ENCODE measurements at places on chromosomes 1 and 21. TPM values are rescaled to one million over a fixed set of nuclear protein-coding genes. Genes with fewer than 3 reads are reported as not detected.

SPRR1B gene
- not detected for total RNA-seq

OPTC gene
- total RNA-seq: not detected

INSRR gene
- not detected for total RNA-seq

SNAP47 gene
- 22.5 TPM for total RNA-seq

CD1C gene
- not detected for total RNA-seq

ACTL8 gene
- total RNA-seq: not detected

ZMYND12 gene
- total RNA-seq: not detected

DNA sequence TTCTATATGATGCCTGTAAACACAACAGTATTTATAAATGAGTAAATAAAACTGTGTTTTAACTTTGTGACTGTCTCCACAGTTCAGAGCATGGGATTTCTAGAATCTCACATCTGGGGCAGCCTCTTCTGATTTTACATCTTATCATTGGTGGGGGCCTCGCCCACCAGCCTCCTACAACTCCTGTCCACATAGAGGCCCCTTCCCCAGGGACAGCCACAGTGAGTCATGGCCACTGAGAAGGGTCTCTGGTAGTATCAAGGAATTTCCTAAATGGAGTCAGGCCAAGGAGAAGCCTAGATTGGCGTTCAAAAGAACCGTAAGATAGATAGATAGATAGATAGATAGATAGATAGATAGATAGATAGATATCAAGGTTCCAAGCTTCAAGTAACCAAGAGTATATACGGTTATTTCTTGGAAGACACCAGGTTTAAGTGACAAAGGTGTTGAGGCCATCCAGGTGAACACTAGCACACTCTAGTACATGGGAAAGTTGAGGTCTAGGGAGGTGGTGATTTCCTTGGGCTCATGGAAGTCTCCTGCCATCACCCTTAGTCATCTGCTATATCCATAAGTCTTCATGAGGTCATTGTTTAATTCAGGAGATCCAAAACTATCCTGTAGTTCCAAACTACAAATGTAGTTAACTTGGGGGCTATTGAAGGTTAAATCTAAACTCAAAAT, 121.6 kb downstream of the SYT2 start:
- no peak for DNase-seq

- no peak for DNase-seq
These were observed 11.3 kb upstream of the BMP8B start for GRCh38 chr1:39799770-39800470.

- DNase-seq: no peak
These were observed 397.5 kb downstream of the TGFB2 start for GRCh38 chr1:218742467-218743262.

DNA sequence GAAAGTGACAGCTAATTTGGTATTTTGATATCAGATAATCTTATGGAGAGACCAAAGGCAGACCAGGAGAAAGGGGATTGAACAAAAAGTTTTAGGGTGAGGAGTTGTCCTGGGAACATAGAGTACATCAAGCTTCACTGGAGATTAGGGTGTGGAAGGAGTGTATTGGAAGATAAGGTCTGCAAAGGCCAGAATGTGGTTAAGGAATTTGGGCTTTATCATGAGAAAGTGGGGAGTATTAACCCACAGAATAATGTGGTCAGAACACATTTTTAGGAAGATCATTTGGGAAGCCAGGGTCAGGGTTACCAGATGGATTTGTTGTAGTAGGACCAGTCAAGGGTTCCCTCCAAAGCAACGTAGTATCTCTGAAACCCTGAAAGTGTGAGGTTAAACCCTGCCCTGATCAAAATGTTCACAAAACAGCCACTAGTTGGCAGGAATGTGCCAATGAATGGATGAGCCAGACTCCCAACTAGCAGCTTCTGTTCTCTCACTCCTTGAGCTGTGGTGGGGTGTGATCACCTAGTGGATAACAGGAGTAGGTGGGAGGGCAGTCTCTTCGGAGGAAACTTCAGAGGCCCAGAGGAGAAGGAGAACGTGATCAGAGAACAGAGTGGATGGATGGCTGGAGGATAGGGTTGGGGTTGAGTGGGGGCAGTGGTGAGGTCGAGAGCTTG, 35.8 kb downstream of the SLC2A1 start:
- no peak for DNase-seq

DNA sequence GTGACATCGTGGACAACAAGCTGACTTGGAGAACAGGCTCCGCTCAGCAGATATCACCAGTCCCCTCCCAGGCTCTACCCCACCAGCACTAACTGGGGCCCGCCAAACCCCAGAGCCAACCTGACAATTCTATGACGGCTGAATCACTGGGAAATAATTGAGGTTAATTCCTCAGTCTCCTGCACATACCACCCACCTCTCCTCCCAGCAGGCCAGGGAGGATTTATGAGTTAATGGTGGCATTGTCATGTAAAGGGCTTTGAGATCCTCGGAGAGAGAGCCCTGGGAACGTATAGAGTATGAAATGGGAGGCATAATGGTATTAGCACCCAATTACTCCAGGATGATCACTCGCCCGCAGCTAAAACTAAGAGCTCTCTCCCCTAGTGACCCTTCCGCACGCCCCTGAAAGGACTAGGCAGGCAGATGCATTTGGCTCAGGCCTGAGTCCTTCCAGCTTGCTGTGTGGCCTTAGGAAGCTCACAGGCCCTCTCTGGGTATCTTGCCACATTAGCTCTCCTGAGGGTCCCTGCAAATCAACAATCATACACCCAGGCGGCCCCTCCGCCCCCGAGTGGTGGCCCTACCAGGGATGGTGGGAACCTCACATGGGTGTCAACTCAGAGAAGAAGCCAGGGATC, 27.3 kb upstream of the PAX7 start:
- peak; percentile 62 for DNase-seq

GRCh38 chr1:157357111-157357510, 195.2 kb downstream of the FCRL5 start:
- DNase-seq: no peak

GRCh38 chr1:237590386-237590785, 300.3 kb downstream of the ZP4 start:
- DNase-seq: no peak

- no peak for DNase-seq
These were observed 43.0 kb upstream of the RAVER2 start for GRCh38 chr1:64701886-64702285.

DNA sequence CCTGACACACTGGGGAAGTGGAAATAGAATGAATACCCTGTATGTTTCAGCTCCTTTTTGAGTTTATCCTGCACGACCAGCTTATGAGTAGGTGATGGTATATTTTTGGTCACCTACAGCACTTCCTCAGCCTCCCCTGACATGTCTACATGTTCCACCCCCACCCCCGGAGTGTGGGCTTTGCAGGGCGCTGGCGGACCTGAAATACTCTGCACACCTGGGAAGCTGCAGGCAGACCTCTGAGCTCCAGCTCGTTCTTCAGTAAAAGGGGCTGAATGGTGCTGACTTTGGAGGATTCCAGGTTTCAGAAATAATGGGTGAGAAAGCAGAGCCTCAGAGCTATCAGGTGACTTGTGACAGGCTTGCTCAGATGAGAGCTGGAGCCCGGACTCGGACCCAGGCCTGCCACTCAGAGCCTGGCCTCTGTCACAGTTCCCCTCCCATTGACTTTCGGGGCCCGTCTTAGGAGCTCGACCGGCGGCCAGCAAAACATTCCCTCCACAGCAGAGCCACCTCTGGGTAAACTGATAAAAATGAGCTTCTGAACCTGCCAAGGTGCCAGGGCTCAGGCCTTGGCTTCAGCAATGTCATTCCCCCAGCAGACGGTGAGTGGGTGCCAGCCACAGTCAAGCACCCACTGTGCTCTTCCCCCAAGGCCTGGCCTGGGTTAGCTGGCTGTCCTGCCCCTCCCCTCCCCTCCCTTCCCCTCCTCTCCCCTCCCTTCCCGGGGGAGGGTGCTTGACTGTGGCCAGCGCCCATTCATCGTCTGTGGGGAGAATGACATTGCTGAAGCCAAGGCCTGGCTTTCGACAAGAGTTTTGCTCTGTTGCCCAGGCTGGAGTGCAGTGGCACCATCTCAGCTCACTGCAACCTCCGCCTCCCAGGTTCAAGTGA, 30.1 kb downstream of the DOP1B start:
- DNase-seq: peak; percentile 37

GRCh38 chr1:1050577-1051052, 23.5 kb downstream of the RNF223 start:
- DNase-seq: no peak

- no peak for DNase-seq
These were observed 146.2 kb upstream of the NFIA start for GRCh38 chr1:60936163-60936562.

- peak; percentile 66 for DNase-seq
These were observed 849 bp downstream of the NFIA start for GRCh38 chr1:61083013-61083806.

DNA sequence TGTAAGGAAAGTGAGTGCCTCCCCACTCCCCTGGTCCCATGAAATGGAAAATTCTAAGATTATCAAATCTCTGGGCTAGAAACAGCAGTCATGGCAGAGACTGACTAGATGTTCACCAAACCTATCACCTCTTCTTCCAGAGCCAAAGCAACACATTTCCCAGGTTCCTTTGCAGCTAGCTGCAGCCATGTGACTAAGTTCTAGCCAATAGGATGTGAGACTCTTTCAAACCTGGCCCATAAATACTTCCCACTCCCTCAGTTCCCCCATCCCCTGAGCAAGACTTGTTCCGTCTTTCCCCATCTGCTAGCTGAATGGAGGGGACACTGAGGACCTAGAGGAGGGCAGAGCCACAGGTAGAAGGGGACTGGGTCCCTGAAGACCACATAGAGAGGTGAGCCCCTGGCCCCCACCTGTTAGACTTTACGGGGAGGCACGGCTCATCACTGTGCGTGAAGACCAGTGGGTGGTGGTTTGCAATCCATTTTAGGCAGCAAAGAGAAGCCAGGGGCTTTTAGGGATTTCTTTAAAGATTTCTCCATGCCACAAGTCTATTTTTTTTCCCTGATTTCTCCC, 17.2 kb downstream of the FAM43B start:
- DNase-seq: no peak
